Heart left ventricle (tissue), 16 donors: ENCODE measurements at places on chromosomes 1 and 21. TPM values are rescaled to one million over a fixed set of nuclear protein-coding genes. Genes with fewer than 3 reads are reported as not detected.
A peak's percentile ranks its signal among the peaks of the same experiment; 100 is the strongest.

- H3K4me1 ChIP-seq: peaks cover 9% of the 10 kb centered on the region
- no peak for DNase-seq
- no peaks in the 10 kb centered on the region for H3K27me3 ChIP-seq
- no peak overlapping the region for H3K4me3 ChIP-seq
These were observed 10.6 kb upstream of the LINGO4 start for GRCh38 chr1:151815716-151816327.

DNA sequence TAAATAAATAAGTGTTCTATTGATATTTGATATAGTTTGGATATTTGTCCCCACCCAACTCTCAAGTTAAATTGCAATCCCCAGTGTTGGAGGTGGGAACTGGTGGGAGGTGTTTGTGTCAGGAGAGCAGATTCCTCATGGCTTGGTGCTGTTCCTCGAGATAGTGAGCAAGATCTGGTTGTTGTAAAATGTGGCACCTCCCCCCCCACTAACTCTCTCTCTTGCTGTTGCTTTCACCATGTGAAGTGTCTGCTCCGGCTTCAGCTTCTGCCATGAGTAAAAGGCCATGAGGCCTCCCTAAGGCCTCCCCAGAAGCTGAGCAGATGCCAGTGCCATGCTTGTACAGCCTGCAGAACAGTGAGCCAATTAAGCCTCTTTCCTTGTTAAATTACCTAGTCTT, 20.8 kb downstream of the FRRS1 start:
- no peaks in the 10 kb centered on the region for H3K27me3 ChIP-seq
- H3K27ac ChIP-seq: no peak overlapping the region
- H3K4me1 ChIP-seq: no peaks in the 10 kb centered on the region
- no peak overlapping the region for H3K4me3 ChIP-seq

DNA sequence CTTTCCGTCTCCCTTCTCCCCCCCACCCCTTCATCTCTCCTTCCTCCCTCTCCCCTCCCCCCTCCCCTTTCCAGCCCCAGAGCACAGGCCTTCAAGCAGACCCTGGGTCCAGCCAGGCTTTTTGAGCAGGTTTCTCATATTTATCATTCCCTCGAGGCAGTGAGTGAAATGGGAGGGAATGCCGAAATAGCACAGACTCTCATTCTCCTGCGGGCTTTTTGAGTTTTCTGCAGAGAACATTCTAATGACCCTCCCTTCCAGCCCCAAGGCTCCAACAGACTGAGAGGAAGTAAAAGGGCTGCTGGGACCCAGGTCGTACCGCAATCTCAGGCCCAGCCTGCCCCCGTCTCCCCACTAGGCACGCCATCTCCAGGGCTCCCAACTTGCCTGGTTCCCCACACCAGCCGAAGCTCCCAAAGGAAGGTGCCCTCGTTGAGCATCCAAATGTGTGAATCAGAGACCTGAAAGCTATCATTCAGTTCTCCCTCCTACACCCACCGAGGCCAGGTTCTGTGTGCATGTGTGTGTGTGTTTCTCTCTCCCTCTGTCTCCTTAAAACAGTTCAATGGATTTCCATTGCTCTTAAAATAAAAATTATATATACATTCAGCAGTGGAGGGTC, 22.3 kb downstream of the ACTA1 start:
- DNase-seq: no peak
- peaks cover 36% of the 10 kb centered on the region for H3K4me1 ChIP-seq
- no peaks in the 10 kb centered on the region for H3K36me3 ChIP-seq
- no peak overlapping the region for H3K4me3 ChIP-seq

GRCh38 chr1:48817505-48818114, 40.9 kb upstream of the BEND5 start:
- no peak overlapping the region for H3K4me3 ChIP-seq
- H3K27ac ChIP-seq: no peak overlapping the region
- H3K4me1 ChIP-seq: no peaks in the 10 kb centered on the region
- H3K27me3 ChIP-seq: no peaks in the 10 kb centered on the region

DNA sequence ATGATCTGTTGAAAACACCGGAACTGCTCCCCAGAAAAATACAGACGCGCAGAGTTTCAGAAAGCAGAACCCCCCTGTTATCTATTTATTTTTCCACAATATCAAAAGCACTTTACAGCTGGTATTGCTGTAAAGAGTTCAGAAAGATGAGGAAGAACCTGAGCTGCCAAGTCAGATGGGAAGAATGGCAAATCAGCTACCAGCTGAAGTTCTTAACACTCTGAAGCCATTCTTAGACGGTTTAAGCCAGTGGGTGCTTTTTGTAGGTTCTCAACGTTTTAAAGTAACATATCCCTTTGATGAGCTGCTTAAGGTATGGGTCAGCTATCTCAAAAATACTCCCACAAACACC, 714 bp upstream of the AKIRIN1 start:
- H3K27ac ChIP-seq: peak overlapping the region; percentile 90
- H3K27me3 ChIP-seq: no peaks in the 10 kb centered on the region
- H3K36me3 ChIP-seq: peaks cover 17% of the 10 kb centered on the region
- DNase-seq: no peak

DNA sequence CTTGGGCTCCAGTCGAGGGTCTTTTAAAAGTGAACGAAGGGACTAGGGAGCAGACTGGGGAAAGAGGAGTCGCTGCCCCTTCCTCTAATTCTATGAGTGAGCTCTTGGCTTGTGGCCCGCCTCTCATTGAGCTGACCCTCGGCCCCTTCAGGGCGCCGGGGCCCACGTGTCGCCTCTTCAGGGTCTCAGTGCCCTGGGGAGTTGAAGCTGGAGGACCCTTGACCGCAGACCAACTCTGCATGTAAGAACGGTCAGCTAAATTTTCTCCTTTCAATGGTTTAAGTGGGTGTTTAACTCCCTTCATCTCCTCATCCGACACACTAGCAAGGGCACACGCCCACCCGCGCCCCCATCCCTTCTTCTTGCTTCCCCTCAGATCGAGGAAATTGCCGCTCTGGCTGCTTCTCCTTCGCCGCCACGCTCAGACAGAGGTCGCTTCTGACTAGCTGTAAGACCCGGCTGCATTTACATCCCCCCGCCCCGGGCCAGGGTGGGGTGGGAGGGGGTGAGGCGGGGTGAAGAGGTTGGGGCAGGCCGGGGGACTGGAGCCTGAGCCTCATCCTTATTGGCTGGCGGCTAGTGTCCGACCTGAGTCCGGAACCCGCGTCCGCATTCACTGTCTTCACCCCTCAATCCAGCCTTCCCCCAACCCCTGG, 10.9 kb downstream of the NR5A2 start:
- peak overlapping the region; percentile 57 for H3K4me3 ChIP-seq
- no peaks in the 10 kb centered on the region for H3K36me3 ChIP-seq
- peaks cover 59% of the 10 kb centered on the region for H3K4me1 ChIP-seq

Gene SLC26A9
- total RNA-seq: 6.4 TPM

Gene PKNOX1
- 9.2 TPM for total RNA-seq

Gene ICOSLG
- 2.7 TPM for total RNA-seq

Gene FMO2
- total RNA-seq: 28.6 TPM

Gene SPRR3
- total RNA-seq: not detected

Gene SERTAD4
- total RNA-seq: 2.8 TPM
